Activated CD8-positive, alpha-beta T cell treated with anti-CD3 and anti-CD28 coated beads, Interleukin-2, amount 10 ng/mL, durations not matched to agents 7 days and 5 days (primary cell): ENCODE measurements at places on chromosomes 7 and 10. TPM values are rescaled to one million over a fixed set of nuclear protein-coding genes. Genes with fewer than 3 reads are reported as not detected.

The CHST3 gene
- not detected for total RNA-seq

The CRTAC1 gene
- not detected for total RNA-seq

The ITPRID1 gene
- total RNA-seq = not detected

The EPO gene
- not detected for total RNA-seq

The DDC gene
- total RNA-seq = not detected

The RBM20 gene
- total RNA-seq = not detected

DNA sequence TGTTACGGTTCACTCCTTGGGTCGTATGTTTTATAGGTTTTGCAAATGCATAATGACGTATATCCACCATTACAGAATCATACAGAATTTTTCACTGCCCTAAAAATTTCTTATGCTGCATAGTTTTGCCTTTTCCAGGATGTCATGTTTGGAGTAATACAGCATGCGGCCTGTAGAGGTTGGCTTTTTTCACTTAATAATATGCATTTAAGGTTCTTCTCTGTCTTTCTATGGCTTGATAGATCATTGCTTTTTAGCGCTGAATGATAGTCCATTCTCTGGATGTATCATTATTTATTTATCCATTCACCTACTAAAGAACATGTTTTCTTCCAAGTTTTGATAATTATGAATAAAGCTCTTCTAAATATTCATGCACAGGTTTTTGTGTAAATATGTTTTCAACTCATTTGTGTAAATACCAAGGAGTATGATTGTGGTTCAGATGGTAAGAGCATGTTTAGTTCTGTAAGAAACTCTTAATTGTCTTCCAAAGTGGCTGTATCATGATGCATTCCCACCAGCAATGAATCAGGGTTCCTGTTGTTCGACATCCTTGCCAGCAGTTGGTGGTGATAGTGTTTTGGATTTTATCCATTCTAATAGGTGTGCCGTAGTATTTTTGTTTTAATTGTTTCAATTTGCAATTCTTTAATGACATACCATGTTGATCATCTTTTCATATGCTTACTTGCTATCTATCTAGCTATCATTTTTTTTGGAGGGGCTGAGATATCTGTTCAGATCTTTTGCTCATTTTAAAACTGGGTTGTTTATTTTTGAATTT is 531.2 kb upstream of the GHITM start:
- DNase-seq = no peak

- DNase-seq = no peak
Observed at GRCh38 chr7:106560482-106560881, 100.5 kb downstream of the CCDC71L start.

DNA sequence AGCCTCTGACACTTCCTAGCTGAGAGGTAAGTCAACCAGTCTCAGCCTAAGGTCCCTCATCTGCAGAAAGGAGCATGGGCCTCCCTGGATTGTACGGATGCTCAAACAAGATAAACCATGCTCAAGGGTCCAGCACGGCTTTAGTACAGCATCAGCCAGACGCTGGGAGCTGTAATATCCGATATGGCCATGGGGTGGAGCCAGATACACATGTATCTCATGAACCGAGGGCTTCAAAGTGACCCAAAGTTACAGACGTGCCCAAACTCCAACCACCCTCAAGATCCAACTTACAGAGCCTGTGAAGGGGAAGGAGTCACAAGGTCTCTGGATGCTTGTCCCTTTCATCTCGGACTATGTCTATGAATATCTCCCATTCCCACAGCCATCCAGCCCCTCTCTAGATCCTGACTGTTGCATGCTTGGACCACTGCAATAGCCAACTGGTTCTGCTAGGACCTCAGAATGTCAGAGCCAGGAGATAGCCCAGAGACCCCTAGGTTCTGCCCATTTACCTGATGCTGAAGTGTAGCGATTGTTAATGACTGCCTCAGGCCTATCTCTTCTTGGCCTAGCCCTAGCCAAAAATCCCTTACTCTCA is 142.4 kb downstream of the SH3PXD2A start:
- peak; percentile 88 for DNase-seq

- no peak for DNase-seq
Observed at GRCh38 chr10:130728531-130729215, 582.8 kb downstream of the TCERG1L start.

DNA sequence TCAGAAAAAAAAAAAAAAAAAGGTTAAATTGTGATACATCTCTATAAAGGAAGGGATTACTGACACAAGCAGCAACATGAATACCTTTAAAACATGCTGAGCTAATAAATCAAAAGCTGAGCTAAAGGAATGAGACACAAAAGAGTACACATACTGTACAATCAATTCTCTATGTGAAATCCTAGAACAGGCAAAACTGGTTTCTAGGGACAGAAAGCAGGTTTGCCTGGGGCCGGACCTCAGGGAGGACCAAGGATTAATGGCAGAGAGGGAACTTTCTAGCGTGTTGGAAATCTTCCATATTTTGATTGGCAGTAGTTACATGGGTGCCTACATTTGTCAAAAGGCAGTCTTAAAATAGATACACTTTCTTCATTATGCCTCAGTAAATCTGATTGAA is 52.5 kb downstream of the KLRG2 start:
- no peak for DNase-seq

DNA sequence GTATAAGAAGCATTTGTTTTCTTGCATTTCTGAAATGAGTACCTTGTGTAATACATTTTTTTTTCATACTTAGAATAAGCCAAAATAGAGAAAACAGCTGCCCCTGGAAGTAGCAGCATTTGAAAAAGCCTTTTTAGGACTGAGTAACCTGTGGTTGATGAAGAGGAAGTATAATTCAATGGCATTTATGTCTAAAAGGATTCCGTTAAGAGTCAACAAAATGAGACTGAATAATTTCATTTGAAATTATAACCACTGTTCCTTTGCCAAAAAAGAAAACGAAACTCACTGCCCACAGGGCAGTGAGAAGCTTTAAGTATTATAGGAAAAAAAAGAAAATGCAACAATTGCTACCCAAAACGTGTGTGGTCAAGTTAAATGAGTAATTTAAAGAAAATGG is 705.6 kb upstream of the PHF14 start:
- DNase-seq = no peak

- DNase-seq = no peak
Observed at GRCh38 chr7:1848911-1849311, 178.8 kb downstream of the ELFN1 start.

DNA sequence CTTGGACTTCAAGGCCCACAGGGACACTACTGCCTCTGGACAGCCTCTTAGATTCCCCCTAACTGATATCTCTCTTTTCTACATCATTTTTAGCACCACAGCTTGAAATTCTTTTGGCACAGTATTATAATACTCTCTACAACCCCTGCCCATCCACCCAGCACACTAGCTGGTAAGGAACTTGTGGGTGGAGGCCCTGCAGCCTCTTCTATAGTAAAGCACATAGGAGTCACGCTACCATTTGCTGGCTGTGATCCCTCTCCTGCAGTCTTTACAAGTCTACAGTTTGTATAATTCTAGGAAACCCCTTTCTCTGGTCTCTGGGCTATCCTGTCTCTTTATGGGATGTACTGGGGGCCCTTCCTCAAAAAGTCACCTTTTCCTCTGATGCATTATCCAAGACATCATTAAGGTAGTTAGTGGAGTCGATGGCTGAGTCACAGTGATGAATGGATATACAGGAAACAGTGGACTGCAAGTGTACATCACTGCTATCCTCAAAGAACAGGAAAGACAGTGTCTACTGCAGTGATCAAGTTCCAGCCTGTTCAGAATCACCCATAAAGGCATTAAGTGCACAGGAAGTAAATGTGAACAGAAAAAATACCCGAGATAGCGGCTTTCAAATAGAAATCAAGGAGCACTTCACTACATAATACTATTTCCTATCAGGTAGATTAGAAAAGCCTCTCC is 54.4 kb downstream of the STK17A start:
- DNase-seq = no peak

DNA sequence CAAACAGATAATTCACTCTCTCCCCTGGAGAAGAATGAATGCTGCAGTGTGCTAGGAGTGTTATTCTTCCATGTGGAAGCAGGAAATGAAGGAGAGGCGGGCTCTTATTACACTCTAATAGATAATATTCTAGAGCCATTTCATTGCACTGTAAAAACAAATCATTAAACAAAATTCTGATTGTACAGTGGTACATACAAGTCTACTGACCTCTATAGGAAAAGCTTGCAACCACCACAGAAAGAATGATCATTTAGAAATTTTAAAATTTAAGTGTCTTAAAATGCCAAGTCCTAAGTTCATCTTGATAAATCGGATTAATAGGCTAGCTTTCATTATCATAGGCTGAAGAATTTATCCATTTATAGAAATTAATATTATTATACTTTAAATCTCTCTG is 960.3 kb upstream of the LRRN3 start:
- DNase-seq = no peak

DNA sequence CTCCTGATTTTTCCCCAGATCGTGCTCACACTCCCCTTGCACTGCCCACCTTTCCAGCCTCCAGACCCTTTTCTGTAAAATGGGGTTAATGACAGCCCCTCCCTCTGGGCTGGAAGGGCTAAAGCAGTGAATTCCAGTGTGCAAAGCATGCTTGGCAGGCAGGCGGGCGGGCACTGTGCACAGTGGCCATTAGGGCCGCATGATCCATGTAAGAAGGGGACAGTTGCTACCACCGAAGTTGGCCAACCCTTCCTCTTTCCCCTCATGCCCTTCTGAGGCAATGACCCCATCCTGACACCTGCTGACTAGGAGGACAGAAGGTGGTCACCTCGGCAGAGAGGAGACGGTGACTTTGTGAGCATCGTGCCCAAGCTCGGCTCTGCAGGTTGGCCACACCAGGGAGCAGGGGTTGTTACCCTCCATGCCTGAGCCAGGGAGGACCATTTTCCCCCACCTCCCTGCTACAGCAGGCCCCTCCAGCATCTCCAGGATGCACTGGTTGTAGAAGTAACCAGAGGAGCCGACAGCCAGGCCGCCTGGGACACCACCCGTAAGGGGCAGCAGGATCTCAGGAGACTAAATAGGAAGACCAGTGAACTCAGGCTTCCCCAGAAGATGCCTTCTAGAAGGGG is 166.4 kb downstream of the SLIT1 start:
- no peak for DNase-seq

DNA sequence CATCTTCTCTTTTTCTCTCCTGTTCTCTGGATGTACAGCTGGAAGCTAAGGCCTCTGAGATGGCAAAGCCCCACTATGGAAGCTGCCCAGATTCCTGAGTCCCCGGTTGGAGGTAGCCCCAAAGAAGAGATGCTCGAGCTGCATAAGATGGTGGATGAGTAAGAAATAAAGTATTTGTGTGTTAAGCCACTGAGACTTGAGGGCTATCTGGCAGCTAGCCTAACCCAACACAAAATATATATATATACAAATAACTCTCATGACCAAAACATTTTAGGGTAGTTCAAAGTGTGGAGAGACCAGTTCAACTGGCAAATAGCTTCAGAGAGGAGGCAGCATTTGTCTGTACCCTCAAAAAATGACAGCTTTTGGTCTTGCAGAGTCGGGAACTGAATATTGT is 72.4 kb upstream of the PDE1C start:
- no peak for DNase-seq

DNA sequence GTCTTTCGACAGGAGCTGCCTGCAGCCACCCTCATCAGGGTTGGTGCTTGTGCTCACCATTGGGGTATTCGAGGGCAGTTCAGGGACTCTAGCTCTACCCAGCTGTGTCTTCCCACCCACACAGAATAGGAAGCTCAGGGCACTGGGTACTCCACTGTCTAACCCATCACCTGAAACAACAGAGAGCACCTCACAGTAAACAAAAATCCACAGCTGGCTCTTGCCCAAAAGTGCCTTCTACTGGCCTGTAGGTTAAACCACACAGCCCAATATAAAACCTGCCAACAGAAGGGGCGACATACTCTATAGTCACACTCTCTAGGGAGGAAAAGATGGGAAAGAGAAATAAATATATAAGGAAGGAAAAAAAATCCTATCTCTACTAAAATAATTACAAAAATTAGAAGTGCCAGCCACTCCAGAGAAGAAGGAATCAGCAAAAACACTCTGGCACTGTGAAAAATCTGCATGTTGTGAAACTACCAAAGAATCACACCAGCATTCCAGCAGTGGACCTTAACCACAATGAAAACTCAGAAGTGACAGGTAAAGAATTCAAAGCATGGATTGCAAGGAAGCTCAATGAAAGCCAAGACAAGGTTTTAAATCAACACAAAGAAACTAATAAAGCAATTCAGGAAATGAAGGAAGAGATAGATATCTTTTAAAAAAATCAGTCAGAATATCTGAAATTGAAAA is 110.0 kb downstream of the HGF start:
- no peak for DNase-seq

DNA sequence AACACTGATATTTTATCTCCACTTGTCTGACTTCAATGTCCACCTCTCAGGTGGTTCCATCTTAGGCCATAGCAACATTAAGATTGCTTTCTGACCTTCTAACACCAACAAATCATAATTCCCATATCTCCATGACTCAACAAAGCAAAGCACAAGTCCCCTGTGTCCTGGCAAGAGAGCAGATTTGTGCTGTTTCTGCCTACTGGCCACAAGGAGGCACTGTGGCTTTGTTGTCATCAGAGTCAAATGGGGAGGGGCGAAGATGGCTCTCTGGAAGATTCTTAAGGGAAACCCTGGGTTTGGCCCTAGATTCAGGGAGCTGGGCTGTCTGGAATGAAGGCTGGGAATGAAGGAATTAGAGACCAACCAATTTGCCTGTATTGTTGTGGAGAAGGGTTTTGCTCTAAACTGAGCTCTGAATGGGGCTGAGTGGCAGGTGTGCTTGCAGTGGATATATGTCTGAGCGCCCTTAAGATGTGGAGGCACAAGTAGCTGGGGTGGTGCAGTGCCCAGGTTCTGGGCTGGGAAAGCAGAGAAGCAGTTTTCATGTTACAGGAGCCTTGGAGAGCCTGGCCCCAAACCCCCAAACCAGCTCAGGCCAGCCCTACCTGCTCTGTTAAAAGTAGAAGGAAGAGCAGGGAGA is 154.8 kb upstream of the PRSS58 start:
- peak; percentile 62 for DNase-seq

- peak; percentile 85 for DNase-seq
Observed at GRCh38 chr10:80529604-80530003, 8.1 kb upstream of the SH2D4B start.

GRCh38 chr7:33079763-33080690 is 17.5 kb upstream of the NT5C3A start:
- no peak for DNase-seq

DNA sequence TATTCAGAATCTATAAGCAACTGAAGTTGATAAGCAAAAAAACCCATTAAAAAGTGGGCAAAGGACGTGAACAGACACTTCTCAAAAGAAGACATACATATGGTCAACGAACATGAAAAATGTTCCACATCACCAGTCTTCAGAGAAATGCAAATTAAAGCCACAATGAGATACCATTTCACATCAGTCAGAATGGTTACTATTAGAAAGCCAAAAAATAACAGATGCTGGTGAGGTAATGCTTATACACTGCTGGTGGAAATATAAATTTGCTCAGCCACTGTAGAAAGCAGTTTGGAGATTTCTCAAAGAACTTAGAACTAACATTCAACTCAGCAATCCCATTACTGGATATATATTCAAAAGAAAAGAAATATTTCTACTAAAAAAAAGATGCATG is 332.8 kb upstream of the PLXDC2 start:
- DNase-seq = no peak

GRCh38 chr7:69412331-69413146 is 185.7 kb upstream of the AUTS2 start:
- DNase-seq = peak; percentile 41

DNA sequence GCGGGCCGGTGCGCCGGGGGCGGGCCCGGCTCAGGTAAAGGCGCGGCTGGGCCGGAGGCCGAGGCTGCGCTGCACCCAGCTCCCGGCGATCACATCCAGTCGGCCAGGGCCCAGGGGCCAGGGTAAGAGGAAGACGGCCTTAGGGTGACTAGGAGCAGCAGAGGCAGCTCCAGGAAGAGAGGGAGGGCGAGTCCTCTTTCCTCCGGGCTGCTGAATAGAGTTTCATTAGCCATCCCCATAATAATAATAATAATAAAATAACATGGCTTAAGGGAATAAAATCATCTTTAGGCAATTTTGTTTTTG is 44.8 kb upstream of the CDK1 start:
- no peak for DNase-seq
